ENCODE measurements at places on chromosomes 5 and 9. TPM values are rescaled to one million over a fixed set of nuclear protein-coding genes. Genes with fewer than 3 reads are reported as not detected.

UQCRQ gene
- polyA plus RNA-seq: 1,308 TPM

CKMT2 gene
- 2.1 TPM for polyA plus RNA-seq

FOXD4 gene
- not detected for polyA plus RNA-seq

TIMD4 gene
- not detected for polyA plus RNA-seq

SPATA31E1 gene
- polyA plus RNA-seq: 0.05 TPM

PTPDC1 gene
- 4.3 TPM for polyA plus RNA-seq

PTAR1 gene
- polyA plus RNA-seq: 32.1 TPM

FGFR4 gene
- polyA plus RNA-seq: 43.4 TPM

RNF224 gene
- not detected for polyA plus RNA-seq

- DNase-seq: no peak
Observed at GRCh38 chr9:108903420-108904103, 30.4 kb downstream of the ELP1 start.

DNA sequence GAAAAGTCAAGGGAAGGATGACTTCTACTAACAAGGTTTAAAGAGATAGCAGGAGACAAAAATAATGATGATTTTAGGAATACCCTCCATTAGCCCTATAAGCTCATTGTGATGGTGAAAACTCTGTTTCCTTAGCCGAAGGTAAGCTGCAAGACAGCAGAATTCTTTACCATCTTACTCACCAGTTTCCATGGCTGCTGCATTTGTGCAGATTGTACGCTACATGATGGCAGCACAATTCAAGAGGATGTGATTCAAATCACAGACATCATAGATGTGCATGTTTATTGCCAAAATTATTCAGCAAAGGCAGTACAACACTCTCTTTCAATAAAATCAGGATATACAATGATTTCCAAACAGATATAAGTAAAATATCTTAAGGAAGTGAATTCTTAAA lies 175.6 kb downstream of the SPATA31D1 start:
- DNase-seq: no peak

- peak; percentile 45 for DNase-seq
Observed at GRCh38 chr5:98927242-98927988, 1.4 kb downstream of the CHD1 start.

DNA sequence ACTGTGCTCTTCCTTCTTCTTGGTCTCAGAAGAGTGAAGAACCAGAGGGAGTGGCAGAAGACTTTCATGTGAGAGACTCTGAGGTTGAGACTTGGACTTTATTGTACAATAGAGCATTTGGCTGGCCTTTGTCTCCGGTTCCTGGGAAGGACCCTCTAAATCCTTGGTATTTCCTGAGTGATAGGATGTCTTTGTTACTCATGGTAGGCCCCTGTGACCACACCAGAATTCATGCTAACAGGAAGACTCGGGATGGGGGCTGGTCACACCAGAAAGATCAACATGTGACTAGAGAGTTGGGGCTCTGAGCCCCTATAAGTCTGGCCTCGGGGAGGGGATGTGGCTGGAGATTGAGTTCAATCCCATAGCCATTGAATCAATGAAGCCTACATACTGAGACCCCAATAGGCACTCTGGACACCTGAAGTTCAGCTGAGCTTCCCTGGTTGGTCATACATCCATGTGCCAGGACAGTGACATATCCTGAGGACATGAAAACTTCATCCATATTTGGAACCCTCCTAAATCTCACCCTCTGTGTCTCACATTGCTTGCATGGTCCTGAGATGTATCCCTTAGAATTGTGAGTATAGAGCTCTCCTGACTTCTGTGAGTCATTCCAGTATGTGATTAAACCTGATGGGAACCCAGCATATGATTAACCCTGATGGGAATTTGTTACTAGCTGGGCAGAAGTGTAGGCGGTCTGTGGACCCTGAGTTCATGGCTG lies 201.7 kb downstream of the GADD45G start:
- DNase-seq: no peak

DNA sequence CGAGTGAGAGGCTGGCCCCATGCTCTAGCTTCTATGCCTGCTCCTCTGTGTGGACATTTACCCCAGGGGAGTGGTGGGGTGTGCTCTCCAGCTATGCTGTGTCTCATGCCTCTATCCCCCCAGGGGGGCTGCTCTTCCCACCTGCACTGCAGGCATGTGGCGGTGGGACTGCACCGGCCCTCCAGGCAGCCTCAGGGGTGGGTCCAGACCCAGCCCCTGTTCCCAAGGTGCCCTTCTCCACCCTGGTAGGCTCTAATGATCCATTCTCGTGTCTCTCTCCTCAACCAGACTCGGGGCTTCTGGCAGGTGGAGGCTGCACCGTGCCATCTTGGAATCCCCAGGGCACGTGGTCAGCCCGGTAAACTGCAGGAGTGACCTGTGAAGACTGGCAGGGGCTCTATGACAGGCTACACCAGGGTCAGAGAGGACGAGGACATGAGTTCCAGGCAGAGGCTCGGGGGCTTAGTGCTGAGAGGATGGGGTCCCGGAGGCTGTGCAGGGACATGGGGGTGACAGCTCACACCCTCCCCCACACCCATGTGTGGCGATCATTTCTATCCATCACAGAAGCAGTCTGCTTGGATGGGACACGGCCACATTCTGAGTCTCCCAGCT lies 22.7 kb upstream of the COL5A1 start:
- DNase-seq: no peak

- DNase-seq: no peak
Observed at GRCh38 chr5:126000507-126000906, 422.7 kb upstream of the GRAMD2B start.

- DNase-seq: no peak
Observed at GRCh38 chr5:170591054-170591453, 87.2 kb downstream of the KCNIP1 start.

DNA sequence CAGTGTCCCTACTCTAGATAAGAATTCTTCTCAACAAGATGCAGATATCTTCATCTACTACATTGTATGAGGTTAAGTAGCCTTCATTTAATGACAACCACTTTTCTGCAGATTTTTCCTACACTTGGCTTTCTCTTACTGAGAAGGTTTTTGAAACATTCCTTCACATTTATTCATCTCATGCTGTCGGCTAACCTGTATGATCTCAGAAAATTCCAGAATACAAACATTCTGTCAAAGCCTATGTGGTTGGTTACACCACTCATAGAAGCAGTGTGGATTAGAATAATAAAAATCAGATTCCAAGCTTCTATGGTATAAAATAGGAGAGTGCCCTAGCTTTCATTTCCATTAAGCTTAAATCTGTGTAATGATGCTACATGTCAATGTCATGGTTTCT lies 39.4 kb upstream of the ERCC6L2 start:
- DNase-seq: no peak

DNA sequence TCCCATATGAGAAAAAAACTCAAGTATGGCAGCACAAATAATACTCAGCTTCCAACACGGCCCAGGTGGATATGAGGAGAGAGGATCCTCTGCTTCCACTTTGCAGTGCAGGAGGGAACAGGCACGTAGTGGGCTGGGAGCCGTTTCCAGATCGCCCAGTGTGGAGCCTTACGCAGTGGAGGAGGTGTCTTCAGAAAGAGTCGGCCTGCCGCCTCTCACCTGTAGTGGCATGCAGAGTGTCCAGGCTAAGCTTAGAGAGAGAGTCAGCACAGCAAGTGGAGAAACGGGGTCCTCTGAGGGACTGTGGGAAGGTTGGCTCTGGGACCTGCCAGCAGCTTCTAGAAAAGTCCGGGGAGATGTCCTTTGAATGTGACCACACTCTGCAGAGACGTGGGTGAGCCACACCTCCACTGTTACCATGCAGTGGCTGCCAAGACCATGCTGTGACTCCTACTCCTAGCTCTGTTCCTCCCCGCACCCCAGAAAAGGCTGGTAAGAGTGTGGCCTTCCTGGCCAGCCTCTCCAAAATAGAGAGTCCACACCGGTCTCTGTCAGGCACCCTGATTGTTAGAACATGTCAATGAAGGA lies 3.5 kb upstream of the SEMA4D start:
- no peak for DNase-seq

- DNase-seq: peak; percentile 91
Observed at GRCh38 chr9:3181049-3181953, 337.4 kb upstream of the PUM3 start.

DNA sequence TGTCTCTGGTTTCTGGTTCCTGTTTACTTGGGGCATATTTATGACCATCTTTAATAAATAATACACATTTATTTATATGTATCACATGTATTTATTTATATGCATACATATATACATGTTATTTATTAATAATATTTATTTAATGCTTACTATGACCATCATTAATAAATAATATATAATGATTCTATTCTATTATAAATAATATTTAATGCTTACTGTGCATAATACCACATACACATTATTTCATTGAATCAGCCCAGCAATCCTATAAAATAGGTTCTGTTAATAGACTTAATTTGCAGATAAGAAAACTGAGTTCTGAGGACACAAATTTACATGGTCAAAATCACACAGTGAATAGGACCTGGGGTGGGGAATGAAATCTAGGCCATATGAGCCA lies 24.2 kb downstream of the ACTBL2 start:
- no peak for DNase-seq

DNA sequence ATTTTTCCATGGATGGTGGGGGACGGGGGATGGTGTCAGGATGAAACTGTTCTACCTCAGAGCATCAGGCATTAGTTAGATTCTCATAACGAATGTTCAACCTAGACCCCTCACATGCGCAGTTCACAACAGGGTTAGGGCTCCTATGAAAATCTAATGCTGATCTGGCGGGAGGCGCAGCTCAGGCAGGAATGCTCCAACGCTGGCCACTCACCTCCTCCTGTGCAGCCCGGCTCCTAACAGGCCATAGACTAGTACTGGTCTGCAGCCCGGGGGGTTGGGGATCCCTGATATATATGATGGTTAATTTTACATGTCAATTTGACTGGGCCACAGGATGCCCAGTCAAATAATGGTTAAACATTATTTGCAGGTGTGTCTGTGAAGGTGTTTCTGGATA lies 199.0 kb upstream of the NR4A3 start:
- DNase-seq: no peak

Data from GM23338 (cell line).